ENCODE measurements at places on chromosomes 5 and 9. TPM values are rescaled to one million over a fixed set of nuclear protein-coding genes. Genes with fewer than 3 reads are reported as not detected.

- no peak for DNase-seq
These were observed 380.5 kb upstream of the SMC2 start for GRCh38 chr9:103713631-103714030.

The IFNB1 gene
- polyA plus RNA-seq, result not detected

The RLN1 gene
- not detected for polyA plus RNA-seq

DNA sequence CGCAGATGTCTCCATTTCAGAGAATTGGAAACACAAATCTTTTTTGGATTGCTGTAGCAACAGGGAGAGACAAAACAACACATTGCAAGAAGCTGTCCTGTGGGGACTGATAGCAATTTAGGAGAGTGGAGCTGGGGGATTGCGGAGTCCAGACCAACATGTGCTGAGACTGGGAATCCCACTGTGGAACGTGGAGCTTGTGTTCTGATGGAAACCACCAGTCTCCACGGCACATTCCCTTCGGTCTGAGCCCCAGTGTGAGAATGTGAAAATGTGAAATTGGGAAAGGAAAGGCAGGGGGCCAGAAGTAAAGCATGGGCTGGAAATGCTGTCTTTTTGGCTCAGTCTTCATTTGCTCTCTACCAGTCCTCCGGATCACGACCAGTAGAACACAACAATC is 348.8 kb upstream of the TNC start:
- DNase-seq, result no peak

- DNase-seq, result no peak
These were observed 289.4 kb upstream of the SLC24A2 start for GRCh38 chr9:20078246-20078645.

DNA sequence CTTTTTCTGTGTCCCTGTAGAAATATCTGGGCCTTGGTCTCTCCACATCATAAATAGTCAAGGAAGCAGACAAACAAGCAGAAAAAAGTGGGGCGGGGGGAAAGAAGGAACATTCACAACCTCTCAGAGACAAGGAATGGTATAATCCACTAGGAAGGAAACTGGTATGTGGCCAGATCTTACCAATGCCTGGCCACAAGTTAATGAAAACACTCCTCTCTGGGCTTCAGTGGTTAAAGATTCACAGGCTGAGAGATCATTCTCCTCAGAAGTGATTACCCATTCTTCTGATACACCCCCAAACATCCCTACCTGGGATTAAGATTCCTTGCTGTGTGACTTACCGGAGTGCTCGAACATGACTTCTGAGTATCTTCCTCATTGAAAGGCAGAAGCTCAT is 290.6 kb downstream of the MARCHF11 start:
- DNase-seq, result no peak

The MYOZ3 gene
- 1.5 TPM for polyA plus RNA-seq

- DNase-seq, result no peak
These were observed 207.4 kb downstream of the DAB2IP start for GRCh38 chr9:121858788-121859187.

The PTPN3 gene
- polyA plus RNA-seq, result 42.7 TPM

The PCDHA7 gene
- polyA plus RNA-seq, result not detected

GRCh38 chr9:93731963-93732362 is 155.6 kb downstream of the PHF2 start:
- no peak for DNase-seq

DNA sequence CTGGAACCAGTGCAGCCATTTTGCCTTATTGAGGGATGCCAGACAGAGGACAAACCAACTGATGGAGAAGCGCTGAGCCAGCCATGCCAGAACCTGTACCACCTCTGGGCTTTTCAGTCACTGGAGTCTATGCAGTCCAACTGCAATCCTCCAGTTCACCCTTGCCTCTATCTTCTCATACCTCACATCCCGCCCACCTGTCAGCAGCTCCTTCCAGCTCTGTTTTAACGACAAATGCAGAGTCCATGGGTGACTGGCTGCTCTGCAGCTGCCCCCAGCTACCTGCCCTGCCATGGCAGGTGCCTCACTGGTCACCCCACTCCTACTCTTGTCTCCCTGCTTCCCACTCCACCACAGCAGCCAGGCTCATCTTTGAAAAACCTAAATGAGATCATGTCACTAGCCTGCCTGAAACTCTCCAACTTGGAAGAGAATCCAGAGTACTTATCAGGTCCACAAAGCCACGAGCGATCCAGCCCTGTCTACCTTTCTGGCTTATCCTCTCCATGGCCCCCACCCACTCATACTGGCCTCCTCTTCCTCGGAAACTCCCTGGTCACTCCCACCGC is 14.0 kb upstream of the ACSL6 start:
- no peak for DNase-seq

- DNase-seq, result no peak
These were observed 535.8 kb downstream of the CYLC2 start for GRCh38 chr9:103530934-103531333.

The TSSK1B gene
- polyA plus RNA-seq, result not detected

DNA sequence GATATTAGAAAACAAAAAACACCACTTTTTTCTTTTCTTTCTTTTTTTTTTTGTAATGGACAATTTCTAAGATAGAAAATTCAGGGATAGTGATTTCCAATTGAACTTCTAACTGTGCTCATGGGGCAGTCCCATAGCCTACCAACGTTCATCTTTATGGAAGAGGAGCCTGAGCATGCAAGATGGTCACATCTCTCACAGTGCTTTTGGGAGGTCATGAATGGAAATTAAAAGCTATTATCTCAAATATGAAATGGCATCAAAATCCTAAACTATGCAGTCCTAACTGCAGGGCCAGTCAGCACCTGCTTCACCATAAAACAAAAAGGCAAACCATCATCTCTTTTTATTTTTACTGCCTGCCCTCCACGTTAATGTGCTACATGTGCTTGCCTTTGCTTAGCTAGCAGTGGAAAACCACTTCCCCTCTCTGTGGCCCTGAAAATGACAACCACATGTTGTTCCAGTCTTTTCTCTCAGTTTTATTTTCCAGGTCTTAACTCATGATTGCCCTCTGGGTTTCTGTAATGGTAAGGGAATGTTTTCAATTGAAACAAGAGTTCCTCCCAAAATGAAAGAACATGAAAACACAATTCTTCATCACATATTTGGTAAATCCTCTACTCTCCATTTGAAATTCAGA is 16.7 kb downstream of the IFNB1 start:
- DNase-seq, result no peak

GRCh38 chr9:126499911-126500599 is 113.7 kb upstream of the LMX1B start:
- DNase-seq, result no peak

- peak; percentile 88 for DNase-seq
These were observed 78.8 kb downstream of the F2RL2 start for GRCh38 chr5:76544268-76544926.

Measured in small intestine (tissue), 16 donors.